RWPE2 (cell line): ENCODE measurements at places on chromosomes 5 and 9.

DNA sequence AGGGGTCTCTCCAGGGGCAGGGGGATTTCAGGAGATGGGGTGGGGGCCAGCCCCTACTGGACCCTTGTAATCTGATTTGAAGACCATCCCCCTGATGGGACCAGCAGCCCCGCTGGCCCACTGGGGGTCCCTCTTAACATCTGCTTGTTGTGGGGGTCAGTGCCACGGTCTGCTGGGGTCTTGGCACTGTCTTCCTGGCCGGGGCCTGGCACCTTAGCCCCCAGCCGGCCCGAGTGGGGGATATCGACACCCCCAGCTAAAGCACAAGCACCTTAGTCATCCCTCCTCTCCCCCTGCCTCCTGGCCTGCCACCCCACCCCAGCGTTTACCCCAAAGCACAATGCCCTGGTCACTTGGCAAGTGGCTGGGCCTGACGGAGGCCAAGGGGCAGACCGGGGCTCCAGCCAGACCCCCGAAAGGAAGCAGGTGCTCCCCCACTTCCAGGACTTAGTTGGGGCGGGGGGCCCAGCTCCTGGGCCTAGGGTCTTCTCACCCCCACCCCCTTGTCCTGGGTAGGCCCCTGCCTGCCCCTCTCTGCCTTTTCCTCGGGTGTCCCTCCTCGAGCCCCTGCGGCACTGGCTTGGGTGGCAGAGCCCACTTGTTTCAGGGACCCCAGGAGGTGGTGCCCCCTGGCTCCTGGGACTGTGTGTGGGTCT is 1.4 kb upstream of the NFX1 start:
- no peak overlapping the region for H3K4me3 ChIP-seq
- H3K27ac ChIP-seq, result peak overlapping the region; percentile 88
- no peak for DNase-seq
- H3K4me1 ChIP-seq, result no peaks in the 10 kb centered on the region

DNA sequence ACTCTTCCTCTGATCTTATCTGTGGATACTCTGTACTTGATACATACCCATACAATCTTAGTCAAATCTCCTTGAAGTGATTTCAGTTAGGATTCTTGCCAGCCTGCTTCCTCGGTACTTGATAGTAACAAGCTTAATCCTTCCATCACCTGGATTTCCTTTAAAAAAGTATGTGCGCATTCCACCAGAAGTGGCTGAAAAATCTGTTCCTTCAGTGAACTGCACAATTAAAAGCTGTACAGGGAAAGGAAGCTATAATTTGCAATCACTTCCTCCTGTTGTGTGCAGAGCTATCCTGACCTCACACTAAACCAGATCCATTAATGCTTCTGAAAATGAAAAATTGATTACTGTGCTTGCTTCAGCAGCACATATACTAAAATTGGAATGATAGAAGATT is 47.3 kb downstream of the PWWP2A start:
- no peaks in the 10 kb centered on the region for H3K4me1 ChIP-seq
- no peaks in the 10 kb centered on the region for H3K27me3 ChIP-seq
- no peak for DNase-seq
- H3K27ac ChIP-seq, result no peak overlapping the region

GRCh38 chr9:131590907-131591844 is 45.9 kb downstream of the PRRT1B start:
- peaks cover 5% of the 10 kb centered on the region for H3K36me3 ChIP-seq
- no peak overlapping the region for H3K27ac ChIP-seq
- no peak for DNase-seq
- H3K27me3 ChIP-seq, result no peaks in the 10 kb centered on the region
- no peak overlapping the region for H3K4me3 ChIP-seq

DNA sequence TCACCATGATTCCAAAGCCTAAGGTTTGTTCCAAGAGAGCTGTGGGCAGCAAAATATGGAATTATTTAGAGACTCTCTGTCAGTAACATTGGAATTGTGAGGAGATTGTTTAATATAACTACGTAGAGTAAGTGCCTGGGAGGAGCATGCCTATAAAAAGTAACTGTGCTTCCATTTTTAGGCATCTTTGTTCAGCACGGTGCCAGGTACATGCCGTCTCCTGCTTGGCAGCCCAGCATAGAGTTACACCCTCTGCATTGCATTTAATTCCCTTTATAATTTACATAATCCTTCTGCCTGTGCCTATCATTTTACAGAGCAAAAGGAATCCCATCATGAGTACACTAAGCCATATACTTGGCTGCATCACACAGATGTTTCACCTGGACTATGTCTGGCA is 32.1 kb upstream of the ALDH1A1 start:
- no peaks in the 10 kb centered on the region for H3K27me3 ChIP-seq
- DNase-seq, result no peak
- H3K4me3 ChIP-seq, result no peak overlapping the region
- peaks cover 40% of the 10 kb centered on the region for H3K4me1 ChIP-seq
- no peak overlapping the region for H3K27ac ChIP-seq

DNA sequence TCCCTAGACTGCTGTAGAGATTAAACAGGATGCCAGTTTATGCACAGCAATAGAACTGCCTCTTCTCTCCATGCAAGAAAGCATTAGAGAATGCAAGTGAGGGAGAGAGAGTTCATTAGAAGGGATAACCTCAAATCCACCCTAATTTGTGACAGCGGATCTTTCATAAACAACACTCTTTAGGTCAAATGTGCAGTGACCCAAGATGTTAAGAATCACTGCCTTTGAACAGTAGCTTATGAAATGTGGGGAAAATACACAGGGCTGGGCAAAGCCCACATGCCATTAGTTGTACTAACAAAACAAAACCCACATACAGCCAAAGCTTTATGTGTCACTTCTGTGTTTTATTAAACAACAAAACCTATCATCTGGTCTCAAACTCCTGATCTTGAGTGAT is 36.2 kb upstream of the POU4F3 start:
- DNase-seq, result no peak
- H3K27me3 ChIP-seq, result peaks cover 14% of the 10 kb centered on the region
- no peak overlapping the region for H3K27ac ChIP-seq
- no peak overlapping the region for H3K4me3 ChIP-seq

GRCh38 chr9:112485574-112485973 is 1.1 kb upstream of the KIAA1958 start:
- H3K36me3 ChIP-seq, result no peaks in the 10 kb centered on the region
- no peak for DNase-seq
- peaks cover 6% of the 10 kb centered on the region for H3K4me1 ChIP-seq
- peak overlapping the region; percentile 90 for H3K4me3 ChIP-seq
- no peak overlapping the region for H3K27ac ChIP-seq

- H3K4me3 ChIP-seq, result no peak overlapping the region
- H3K36me3 ChIP-seq, result no peaks in the 10 kb centered on the region
- no peak for DNase-seq
Observed at GRCh38 chr5:148897842-148898241, 71.4 kb downstream of the ADRB2 start.

DNA sequence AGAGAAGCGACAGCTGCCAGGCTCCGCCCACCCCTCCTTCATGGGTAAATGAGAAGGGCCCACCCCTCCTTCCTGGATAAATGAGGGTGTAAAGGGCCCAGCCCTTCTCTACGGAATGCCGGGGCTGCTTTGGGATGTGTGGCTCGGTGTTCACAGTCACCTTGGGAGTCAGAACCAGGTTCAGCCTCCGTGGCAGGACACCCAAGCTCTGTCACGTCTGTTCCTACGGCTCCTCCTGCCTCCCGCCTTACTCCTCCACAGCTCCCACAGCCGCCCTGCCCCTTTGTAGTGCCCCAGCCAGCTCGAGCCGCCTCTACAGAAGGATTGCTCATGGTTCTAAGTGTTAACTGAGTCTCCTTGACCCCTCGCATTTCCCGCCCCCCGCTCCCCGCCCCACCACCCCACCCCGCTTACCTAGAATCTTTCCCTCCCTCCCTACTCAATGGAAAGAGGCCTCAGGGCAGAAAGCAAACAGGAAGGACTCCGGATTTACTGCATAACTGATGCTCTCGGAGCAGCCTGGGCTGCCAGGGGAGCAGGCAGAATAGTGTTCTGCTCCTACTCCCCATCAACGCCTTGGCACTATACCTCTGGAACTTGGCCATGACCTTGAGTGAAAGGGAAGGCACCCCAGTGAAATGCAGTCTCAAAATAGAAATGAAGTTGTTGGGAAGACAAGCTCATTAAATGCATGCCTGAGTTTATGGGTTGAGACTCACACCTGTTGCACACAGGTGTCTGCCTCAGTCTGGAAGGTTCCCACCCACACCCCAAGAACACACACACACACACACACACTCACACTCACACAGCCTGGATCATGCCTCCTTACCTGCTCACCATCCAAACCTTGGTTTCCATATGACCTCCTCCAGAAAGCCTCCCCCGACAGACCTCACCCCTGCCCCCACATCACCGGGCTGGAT is 59.6 kb downstream of the NEURL1B start:
- no peaks in the 10 kb centered on the region for H3K36me3 ChIP-seq
- no peaks in the 10 kb centered on the region for H3K27me3 ChIP-seq
- H3K4me1 ChIP-seq, result no peaks in the 10 kb centered on the region
- no peak overlapping the region for H3K27ac ChIP-seq
- no peak overlapping the region for H3K4me3 ChIP-seq

DNA sequence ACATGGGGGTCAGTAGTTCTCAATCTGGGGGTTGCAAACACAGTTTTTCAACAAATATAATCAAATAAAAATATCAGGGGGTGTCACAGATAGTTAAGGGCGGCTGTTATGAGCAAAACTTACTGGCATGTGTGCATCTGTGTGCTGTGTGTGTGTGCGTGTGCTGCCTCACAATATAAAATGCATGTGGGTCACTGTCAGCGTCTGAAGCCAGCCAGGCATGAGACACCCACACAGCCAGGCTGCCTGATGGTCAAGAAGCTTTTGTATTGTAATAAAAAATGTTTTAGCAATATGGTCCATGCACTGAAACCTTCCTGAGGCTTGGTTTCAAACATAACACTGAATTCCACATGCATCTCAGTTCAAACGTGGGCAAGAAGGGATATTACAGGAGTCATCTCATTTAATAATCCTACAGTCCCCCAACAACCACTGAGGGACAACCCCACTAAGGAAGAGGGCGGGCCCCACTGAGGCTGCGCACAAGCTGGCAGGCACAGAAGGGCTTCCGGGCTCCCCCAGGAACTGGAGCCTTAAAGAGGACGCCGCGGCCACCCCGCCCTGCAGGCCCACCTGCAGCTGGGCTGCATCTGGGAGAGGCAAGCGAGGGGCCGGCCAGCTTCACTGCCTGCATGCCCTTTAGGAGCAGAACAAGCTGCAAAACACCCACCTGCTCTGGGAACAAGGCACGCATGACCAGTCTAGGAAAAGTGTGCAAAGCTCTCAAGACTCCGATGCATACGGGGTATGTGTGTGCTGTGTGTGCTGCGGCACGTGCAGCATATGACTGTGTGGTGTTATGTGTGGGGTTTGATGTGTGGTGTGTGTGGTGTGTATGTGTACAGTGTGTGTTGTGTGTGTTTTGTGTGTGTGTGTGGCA is 14.1 kb downstream of the SEMA4D start:
- H3K27ac ChIP-seq, result no peak overlapping the region
- no peaks in the 10 kb centered on the region for H3K4me1 ChIP-seq
- H3K4me3 ChIP-seq, result no peak overlapping the region
- no peak for DNase-seq
- H3K36me3 ChIP-seq, result no peaks in the 10 kb centered on the region

DNA sequence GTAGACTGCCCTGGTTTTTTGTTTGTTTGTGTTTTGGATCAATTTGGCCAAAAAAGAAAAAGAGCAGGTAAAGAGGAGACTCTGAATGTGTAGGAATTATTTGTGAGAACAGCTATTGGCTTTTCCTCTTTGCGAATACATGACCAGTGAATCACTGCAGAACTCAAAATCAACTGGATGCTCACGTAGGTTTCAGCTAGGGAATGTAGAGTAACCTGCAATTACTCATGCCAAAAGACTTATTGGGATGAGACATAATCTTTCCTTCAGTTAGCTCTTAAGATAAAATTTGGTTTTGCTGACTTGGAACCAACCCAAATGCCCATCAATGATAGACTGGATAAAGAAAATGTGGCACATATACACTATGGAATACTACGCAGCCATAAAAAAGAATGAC is 348.0 kb downstream of the NPR3 start:
- H3K4me1 ChIP-seq, result no peaks in the 10 kb centered on the region
- H3K27me3 ChIP-seq, result no peaks in the 10 kb centered on the region
- H3K36me3 ChIP-seq, result no peaks in the 10 kb centered on the region
- DNase-seq, result no peak

- no peaks in the 10 kb centered on the region for H3K36me3 ChIP-seq
- H3K27me3 ChIP-seq, result no peaks in the 10 kb centered on the region
- H3K27ac ChIP-seq, result peak overlapping the region; percentile 16
- H3K4me1 ChIP-seq, result peaks cover 18% of the 10 kb centered on the region
Observed at GRCh38 chr9:137198051-137198901, 2.3 kb downstream of the TPRN start.
